Caki2 (cell line): ENCODE measurements at places on chromosomes 2 and 18.

DNA sequence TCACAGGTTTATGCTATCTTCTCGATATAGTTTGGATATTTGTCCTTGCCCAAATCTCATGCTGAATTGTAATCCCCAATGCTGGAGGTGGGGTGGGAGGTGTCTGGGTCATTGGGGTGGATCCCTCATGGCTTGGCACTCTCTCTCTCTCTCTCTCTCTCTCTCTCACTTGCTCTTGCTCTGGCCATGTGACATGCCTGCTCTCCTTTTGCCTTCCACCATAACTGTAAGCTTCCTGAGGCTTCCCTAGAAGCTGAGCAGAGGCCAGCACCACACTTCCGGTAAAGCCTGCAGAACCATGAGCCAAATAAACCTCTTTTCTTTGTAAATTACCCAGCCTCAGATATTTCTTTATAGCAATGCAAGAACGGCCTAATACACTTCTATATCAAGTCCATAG lies 41.3 kb upstream of the PGAP1 start:
- DNase-seq = no peak

- no peak for DNase-seq
These were observed 94.4 kb downstream of the SGPP2 start for GRCh38 chr2:222518570-222519381.

DNA sequence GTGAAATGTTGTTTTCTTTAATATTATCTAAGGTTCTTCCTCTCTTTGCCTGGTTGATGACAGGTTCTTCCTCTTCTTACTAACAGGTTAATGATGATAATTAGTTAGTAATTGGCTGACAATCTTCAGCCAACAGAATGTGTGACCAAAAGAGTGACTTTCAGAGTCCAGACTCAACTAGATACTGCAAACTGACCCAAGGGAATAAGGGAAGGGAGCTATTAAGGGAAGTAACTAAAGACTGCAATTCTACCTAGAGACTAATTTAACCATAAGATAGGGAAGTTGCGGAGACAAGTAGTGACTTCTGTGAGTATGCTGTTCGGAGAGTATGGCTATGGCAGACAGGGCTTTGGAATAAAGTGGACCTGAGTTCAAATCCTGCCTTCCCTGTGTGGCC lies 127.3 kb upstream of the TACR1 start:
- no peak for DNase-seq

DNA sequence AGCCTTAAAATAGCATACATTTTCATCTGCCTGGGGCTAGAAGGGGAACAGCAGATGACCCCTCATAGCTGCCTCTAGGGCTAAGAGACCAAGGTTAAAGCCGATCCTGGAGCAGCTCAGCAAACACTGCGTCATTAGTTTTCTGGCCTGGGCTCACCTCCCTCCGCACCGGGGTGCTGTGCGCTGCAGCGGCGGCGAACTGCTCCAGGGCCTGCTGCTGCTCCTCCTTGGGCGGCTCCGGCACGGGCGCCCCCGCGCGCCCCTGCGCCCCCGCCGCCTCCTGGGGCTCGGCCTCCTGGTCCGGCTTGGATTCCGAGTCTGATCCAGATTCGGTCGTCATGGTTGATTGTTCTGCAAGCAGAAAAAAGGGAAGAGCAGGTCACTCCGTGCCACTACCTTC lies 55.0 kb downstream of the EPB41L3 start:
- no peak for DNase-seq

GRCh38 chr18:7206217-7206616 lies 24.7 kb upstream of the LRRC30 start:
- DNase-seq = no peak

GRCh38 chr2:105924932-105925331 lies 180.2 kb downstream of the NCK2 start:
- DNase-seq = no peak

- no peak for DNase-seq
These were observed 12.6 kb upstream of the TMX3 start for GRCh38 chr18:68727506-68727905.

- no peak for DNase-seq
These were observed 244.3 kb downstream of the BABAM2 start for GRCh38 chr2:28134857-28135256.
